Fibroblast of upper back skin (primary cell): ENCODE measurements at places on chromosomes 12 and 14.

DNA sequence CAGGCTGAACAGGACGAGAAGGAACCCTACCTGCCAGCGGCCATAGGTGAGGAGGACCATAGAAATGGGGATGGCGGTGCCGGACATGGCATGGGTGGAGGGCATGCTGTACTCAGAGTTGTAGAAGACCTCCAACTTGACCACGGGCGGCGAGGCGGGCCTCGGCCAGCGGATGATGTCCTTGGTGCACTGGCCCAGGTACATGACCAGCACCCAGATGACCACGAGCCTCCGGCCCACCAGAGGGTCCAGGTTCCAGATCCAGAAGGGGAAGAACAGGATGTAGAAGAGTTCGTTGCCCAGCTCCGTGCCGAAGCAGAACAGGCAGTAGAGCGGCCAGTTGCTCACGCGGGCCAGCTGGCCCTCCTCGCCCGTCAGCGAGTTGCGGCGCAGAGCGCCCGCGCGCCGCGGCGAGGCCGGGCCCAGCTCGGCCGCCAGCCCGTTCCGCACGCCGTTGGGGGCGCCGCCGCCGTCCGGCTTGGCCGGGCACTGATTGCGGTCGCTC is 582 bp downstream of the SGPP1 start:
- peak; percentile 16 for DNase-seq

DNA sequence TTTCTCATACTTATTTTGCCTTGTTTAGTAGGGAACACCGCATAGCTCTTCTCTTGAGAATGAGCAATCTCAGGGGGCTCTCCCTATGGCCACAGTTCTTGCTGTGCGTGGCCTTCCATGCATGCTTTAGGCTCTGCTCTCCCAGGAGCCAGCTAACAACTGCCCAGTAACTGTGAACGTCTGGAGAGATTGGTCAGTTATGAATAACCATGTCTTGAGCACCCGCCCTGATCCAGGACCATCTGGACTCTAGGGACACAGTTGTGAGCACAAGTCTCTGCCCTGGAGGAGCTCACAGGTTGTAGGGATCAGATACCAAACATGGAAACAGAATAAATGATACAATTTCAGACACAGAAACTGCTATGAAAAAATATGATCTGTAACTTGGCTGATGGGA is 12.1 kb downstream of the PSMC1 start:
- DNase-seq = no peak

- DNase-seq = peak; percentile 61
Measured at GRCh38 chr12:22687361-22688076, 62.5 kb downstream of the ETNK1 start.

GRCh38 chr12:2064071-2064507 is 11.3 kb downstream of the CACNA1C start:
- peak; percentile 65 for DNase-seq

DNA sequence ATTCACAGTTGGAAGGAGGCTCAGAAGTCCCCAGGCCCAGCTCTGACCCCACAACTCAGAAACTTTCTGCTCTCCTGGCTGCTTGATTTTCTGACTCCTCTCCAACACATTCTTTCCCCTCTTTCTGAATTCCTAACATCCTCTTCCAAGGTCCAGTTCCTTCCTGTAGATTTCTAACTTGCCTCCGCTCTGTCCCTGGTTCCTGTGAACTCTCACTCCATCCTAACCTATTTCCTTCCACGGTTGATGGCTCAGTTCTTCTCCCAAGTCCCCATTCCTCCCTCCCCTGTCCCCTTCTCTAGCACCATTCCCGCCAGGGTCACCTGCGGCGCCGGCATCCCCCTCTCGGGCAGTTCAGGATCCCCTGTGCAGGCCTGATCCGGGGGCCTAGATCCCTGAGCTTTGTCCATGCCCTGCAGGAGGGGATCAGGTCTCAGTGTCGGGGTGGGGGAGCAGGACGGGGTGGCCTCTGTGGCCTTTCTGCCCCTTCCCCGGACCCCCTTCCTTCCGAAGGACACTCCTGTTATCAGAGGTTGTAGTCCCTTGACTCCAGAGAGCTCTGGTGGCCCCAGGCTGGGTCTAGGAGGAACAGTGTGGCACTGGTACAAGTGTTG is 6.0 kb upstream of the SLC22A17 start:
- no peak for DNase-seq

DNA sequence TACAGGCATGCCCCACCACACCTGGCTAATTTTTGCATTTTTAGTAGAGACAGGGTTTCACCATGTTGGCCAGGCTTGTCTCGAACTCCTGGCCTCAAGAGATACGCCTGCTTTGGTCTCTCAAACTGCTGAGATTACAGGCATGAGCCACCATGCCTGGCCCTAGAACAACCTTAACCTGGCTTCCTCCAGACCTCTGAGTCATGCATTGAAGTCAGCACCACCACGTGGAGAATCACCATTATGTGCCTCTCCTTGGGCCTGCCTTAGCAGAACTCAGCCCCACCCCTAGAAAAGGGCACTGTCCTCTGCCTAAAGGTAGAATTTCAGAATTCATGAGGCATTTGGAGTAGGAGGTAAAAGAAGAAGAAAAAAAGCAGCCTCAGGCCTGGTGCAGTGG is 49.0 kb downstream of the LIMA1 start:
- no peak for DNase-seq

DNA sequence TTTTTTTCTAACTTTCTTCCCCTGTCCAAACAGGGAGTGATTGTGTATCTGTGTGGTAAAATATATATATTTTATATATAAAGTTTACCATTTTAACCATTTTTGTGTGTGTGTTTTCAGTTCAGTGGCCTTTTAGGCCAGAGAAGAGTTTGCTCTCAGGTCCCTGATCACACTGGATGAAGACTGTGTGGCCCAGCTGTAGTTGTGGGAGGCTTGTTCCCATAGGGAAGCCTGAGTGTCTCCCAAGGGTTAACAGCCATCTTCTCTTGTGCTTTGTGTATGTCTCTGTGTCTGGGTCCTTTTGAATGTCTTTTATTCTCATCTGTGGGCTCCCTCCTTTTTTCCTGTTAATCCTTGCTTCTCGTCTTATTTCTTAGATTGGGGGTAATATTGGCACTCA is 23.4 kb downstream of the CGRRF1 start:
- no peak for DNase-seq
